ENCODE measurements at places on chromosomes 3 and 15.

GRCh38 chr15:85361323-85361722, 19.1 kb upstream of the AKAP13 start:
- no peak for DNase-seq

GRCh38 chr3:67362686-67363085, 291.7 kb downstream of the SUCLG2 start:
- no peak for DNase-seq

DNA sequence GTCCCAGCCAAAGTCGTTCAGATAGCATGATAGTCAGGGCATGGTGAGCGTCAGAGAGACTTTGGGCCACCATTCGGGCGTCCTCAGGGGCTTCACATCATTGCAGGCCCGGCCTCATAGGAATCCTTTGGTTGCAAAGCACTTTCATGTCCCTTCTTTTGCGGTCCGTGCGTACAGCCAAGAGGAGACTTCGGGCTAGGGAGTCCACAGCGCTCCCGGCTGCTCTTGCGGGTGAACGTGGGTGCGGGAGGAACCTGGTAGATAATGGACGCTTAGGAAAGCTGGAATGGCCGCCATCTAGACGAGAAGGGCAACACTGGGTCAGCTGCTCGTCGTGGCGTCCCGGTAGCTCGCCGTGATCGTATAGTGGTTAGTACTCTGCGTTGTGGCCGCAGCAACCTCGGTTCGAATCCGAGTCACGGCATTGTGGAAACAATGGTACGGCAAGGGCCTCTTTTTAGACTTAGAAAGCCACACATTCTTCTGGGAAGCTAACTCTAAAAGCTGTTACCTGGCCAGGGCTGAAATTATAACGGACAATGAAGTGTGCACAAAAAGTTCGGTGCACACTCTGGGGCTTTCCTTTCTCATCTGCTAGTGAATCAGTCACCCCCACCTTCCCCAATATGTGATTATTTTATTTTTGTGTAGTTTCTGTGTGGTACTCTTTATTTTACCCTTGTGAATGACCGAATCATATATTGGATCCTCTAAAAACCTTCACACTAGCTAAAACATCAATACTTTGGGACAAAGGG, 13.2 kb upstream of the SHF start:
- DNase-seq: peak; percentile 60

DNA sequence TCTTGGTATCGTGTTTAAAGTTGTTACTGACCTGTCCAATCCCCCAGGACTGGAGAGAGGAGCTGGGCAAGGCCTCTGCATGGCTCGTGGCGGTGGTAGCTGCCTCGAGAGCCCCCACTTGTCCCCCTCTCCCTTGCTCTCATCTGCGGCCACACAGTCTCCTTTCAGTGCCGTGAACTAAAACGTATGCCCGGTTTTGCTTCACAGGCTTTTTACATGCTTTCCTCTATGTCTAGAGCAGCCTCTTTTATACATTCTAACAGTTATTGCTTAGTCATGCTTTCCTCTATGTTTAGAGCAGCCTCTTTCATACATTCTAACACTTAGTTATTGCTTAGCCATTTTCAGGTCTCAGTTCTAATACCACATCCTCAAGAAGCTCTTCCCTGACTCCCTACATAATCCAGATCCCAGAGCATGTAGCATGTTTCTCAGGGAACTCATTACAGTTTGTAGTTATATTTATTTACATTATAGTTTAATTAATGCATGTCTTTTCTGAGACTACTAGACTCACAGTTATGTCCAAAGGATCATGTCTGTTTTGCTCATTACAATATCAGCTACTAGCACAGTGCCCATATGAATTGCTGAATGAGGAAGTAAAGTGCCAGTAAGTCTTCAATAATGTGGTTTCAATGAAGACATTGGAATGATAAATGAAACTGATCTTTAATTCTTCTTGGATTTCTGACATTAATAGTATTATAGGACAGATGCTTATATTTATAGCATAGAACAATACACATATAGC, 66.5 kb upstream of the TBL1XR1 start:
- DNase-seq: no peak

- DNase-seq: no peak
Observed at GRCh38 chr15:92845126-92845508, 55.0 kb upstream of the CHD2 start.

DNA sequence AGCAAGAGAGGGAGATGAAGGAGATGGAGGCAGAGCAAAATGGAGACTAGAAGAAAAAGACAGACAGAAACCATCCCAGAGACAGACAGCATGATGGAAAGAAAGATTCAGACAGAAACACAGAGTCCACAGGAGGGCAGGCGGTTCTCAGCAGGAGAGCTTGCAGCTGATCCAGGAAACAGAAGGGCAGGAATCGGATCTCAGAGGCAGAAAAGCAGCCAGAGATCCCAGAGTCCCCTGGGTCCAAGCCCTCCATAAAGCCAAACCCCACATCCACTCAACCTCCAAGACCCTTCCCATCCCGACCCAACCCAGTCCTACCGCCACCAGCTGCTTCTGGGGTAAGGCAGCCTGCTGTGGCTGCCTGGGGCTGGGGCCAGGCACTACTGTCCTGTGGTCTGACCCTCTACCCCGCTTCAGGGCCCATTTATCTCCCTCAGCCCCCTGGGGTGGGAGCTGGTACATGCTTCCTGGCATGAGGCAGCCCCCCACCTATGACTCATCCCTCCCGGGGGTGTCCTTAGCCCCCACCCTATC, at the start of gene UCN2:
Gene UCN2, minus strand, starts transcription at position 400 of the 537 bp plus-strand sequence. CDS start 657 bp downstream, outside the sequence.
- no peak for DNase-seq

GRCh38 chr3:183038221-183038620, 57.9 kb upstream of the DCUN1D1 start:
- DNase-seq: no peak

DNA sequence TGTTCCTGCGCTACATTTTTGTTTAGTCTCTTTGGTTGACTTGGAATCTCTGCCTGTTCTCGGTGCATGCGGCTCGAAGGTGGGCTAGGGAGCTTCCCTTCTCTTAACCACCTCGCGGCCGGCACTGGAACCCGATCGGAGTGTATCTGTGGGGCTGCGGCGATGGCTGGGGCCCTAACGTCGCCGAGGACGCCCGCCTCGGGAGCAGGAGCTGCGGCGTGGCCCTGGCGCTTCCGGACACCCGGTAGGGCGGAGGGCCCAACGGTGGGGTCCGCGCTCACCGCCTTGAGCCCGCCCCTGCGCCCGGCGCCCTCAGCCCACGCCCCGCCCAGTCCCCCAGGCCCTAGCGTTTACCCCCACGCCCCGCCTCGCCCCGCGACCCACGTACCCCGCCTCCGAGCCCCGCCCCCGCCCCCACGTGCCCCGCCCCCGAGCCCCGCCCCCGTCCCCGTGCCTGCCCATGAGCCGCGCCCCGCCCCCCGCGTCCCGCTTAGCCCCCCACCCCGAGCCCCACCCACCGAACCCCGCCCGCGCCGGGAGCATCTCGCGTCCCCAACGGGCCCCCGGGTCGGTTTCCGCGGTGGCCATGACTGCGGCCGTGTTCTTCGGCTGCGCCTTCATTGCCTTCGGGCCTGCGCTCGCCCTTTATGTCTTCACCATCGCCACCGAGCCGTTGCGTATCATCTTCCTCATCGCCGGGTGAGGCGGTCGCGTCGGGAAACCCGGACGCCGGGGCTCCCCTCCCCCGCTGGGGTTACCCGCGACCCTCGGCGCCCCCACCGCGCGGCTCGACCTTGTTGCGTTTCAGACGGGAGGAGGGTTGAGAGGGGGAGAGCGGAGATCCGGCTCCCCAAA, at the start of gene APH1B:
Gene APH1B, plus strand, starts transcription at position 568 of the 855 bp plus-strand sequence. Its CDS starts 19 bp downstream, at position 587.
- DNase-seq: peak; percentile 47

- no peak for DNase-seq
Observed at GRCh38 chr3:56357266-56357665, 111.0 kb downstream of the ERC2 start.

- DNase-seq: no peak
Observed at GRCh38 chr3:118137778-118138177, 896.9 kb downstream of the IGSF11 start.

- DNase-seq: no peak
Observed at GRCh38 chr3:43001094-43001553, 22.0 kb downstream of the GASK1A start.

- DNase-seq: no peak
Observed at GRCh38 chr3:26100176-26100575, 310.3 kb downstream of the OXSM start.

All from stimulated activated CD8-positive, alpha-beta memory T cell treated with anti-CD3 and anti-CD28 coated beads, Interleukin-15, amount 100 ng/mL, for 4 hours (primary cell).